Anterior cingulate cortex (tissue), 58 donors: ENCODE measurements at places on chromosomes 1 and 21.
A peak's percentile ranks its signal among the peaks of the same experiment; 100 is the strongest.

GRCh38 chr1:171715813-171716251 lies 26.0 kb downstream of the VAMP4 start:
- no peak for DNase-seq

DNA sequence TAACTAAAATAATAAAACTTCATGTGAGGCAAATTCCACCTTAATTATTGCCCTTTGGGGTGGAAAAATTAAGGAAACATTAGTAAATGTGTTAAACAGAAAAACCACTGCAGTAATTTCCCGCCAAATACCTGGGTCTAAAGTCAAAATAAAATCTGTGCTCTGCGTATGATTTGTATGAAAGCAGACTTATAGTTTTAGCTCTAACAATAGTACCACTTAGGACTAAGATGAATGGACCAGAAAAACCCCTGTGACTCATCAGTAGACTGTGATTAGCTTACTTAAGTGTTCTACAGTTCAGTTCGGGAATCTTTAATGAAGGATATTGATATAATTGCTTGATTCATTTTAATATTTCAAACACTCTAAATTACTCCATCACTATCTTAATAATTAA lies 23.3 kb upstream of the C1orf105 start:
- no peak for DNase-seq

GRCh38 chr1:155678027-155678426 lies 10.5 kb downstream of the YY1AP1 start:
- DNase-seq: no peak

DNA sequence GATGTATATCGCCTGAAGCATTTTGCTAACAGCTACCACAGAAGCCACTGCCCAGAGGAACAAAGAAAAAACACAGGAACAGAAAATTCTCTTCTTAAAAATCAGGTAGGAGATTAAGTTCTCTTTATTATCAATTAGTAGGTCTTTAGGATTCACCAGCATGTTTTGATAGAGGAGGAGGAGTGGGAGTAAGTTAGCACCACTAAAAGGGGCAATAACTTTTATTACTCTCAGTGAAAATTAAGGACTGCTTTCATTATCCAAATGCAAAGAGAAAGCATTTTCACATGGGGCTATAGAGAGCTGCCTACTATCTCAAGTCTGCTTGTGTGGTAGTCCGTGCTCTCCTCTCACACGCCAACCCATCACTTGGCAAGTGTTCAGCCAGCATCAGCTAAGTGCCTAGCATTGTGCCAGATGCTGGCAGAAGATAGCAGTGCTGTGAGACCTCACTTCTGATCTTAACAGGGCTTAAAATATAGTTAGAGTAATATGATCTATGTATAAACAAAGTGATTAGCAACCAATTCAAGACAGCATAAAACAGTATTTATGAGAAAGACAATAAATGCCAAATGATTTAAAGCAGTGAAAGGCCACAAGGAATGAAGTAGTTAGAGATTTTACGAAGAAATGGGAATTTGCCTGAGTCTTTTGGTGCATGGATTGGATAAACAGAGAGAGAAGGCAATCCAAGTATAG lies 39.8 kb downstream of the ASTN1 start:
- no peak for DNase-seq

GRCh38 chr1:98133131-98133530 lies 212.3 kb upstream of the DPYD start:
- DNase-seq: no peak

GRCh38 chr1:51518586-51519047 lies 449 bp downstream of the EPS15 start:
- DNase-seq: no peak

DNA sequence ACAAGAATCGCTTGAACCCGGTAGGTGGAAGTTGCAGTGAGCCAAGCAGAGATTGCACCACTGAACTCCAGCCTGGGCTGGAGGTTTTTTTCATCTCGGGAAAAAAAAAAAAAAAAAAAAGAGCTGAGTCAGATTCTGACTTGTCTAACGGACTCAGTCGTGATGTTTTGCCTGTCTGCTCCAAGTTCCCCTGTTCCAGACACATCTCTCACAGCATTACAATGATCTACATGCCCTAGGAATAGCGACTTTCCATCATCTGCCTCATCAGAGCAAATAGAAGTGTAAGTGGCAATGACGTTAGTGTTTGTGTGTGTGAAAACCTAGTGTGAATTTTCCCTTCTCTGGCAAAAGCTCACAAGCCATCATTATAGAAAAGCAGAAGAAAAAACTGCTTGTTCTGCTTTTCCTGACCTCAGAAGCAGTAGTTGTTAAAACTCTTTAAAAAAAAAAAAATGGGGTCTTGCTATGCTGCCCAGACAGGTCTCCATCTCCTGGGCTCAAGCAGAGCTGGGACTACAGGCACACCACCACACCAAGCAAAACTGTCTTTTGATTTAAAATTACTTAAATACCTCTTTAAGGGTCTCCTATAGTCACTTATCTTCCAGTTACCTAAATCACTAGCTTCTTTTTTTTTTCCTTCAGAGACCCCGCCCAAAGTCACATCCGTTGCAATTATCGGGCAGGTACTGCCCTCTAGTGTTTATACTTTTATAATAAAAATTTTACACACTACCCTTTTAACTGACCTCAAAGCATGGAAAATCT lies 37.3 kb downstream of the PLEKHO1 start:
- DNase-seq: no peak

DNA sequence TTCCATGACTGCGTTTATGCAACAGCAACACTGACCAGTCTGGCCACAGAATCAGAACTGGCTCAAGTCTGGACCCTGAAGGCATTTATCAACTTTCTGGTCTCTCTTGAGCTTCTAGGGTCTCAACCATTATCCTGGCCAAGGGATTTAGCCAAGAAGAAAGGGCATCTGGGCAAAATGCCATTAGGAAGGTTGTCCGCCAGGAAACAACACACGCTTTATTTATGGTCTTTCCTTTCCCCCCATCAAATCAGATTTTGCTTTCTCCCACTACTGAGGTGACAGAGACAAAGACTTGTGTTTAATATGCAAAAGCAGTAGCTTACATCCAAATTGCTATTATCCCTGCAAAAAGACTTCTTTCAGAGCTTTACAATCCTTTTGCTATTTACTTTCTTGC lies 81.6 kb upstream of the PPP2R5A start:
- peak; percentile 26 for DNase-seq

- DNase-seq: no peak
Measured at GRCh38 chr1:13505020-13505419, 8.8 kb downstream of the LRRC38 start.

DNA sequence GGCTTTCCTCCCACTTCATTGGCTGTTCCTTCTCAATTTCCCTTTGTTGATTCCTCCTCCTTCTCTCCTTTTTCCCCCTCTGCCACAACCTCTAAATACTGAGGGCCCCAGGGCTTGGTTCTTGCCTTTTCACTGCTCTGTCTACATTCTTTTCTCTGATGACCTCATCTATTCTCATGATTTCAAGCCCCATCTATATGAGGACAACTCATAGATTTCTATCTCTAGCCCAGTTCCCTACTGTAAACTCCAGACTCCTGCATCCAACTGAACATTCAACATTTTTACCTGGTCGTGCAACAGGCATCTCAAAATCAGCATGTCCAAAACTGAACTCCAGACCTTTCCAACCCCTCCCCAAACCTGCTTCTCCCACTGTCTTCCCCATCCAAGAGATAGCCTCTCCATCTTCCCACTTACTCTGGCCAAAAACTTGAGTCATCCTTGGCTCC lies 11.5 kb upstream of the SLC9A1 start:
- no peak for DNase-seq

- DNase-seq: no peak
Measured at GRCh38 chr21:43699933-43700599, 18.9 kb upstream of the PDXK start.
